ENCODE measurements at places on chromosomes 7 and 10. TPM values are rescaled to one million over a fixed set of nuclear protein-coding genes. Genes with fewer than 3 reads are reported as not detected.

MBLAC1 gene
- total RNA-seq = 4.4 TPM

TPK1 gene
- 17.1 TPM for total RNA-seq

ENTPD7 gene
- 1.1 TPM for total RNA-seq

VIPR2 gene
- total RNA-seq = 0.80 TPM

ZPBP gene
- not detected for total RNA-seq

PLXDC2 gene
- total RNA-seq = 0.41 TPM

GARIN1A gene
- 0.71 TPM for total RNA-seq

AGAP5 gene
- total RNA-seq = 5.1 TPM

CYP3A7 gene
- total RNA-seq = not detected

HOXA10 gene
- total RNA-seq = not detected

DNA sequence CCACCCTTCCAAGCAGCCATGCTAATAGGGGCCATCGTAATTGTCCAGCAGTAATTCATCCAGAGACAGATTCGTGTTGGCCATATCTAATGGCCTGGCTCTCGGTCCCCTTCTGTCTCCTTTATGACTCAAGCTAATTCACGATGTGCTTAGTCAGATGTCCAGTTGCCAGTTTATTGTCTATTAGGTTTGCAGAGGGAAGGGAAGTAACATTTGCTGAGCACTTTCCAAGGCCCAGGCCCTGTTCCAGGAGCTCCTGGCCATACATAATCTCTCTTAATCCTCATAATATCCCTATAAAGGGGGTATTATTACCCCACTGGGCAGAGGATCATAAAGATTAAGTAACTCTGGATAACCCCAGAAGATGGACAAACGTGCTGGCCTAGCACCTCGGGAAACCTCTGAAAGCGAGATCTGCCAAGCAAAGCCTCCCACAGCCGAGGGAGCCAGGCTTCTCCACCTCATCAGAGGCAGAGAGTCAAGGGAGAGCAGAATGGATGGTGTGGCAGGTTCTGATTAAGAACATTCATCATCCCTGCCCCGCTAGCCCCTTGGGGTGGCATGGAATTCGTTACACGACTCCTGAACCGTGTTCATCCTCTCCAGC lies 153.7 kb downstream of the PLXNA4 start:
- no peak for DNase-seq

DNA sequence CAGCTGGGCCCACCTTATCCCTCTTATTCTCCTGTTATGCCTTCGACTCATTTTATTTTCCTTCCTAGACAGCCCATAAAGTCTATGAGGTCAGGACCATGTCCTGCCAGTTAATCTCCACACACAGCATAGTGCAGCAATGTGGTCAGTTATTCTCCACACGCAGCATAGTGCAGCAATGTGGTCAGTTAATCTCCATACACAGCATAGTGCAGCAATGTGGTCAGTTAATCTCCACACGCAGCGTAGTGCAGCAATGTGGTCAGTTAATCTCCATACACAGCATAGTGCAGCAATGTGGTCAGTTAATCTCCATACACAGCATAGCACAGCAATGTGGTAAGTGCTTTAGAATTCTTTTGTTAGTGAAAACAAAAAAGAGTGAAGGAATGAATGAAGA lies 77.8 kb downstream of the TEX36 start:
- DNase-seq = no peak

DNA sequence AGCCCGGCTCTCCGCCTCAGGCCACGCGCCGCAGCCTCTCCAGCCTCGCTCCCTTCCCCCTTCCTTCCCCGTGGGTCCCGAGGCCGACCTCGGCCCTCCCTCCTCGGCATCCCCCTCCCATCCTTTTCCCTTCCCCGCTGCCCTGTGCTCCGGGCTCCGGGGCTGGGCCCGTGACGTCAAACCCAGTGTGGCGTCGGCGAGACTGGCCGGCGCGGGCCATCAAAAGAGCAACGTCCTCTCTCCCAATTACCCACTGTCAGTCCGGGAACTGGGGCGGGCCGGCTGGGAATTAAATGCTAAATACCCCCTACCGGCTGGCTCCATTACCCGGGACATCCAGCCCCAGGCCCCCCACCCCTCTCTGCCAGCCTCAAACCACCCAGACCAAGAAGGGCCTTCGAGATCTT lies 2.6 kb upstream of the GATA3 start:
- DNase-seq = no peak

DNA sequence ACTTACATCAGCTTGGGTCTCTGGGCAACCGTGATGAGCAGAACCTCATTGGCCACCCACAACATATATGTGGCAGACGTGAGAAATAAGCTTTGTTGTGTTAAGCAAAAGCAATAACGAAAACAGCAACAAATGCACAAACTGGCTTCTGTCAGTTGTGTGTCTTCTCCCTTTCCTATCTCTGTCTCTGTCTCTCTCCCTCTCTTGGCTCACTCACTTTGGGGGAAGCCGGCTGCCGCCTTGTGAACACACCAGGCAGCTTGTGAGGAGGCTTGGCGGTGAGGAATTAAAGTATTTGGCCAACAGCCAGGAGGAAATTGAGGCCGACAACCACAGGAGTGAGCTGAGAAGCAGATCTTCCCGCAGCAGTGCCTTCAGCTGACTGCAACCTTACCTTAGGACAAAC lies 21.9 kb upstream of the CDCA7L start:
- DNase-seq = peak; percentile 52

DNA sequence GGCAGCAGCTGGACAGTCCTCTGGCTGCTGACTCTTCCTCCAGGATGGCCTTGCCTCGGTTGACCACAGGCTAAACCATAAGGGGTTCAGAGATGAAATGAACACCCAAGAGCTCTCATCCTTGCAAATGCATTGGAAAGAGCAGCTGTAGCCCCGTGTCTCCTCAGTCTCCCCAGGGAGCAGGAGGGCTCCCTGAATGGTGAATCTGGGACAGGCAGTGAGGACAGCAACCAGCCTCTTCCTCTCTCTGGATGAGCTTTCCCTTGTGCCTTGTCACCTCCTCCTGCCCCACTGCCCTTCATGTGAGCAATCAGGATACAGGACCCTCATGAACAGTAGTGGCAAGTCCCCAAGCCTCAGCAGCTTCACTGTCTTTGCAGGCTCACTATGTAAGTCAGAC lies 23.9 kb upstream of the GDF10 start:
- DNase-seq = no peak

GRCh38 chr7:11714676-11715075 lies 117.3 kb downstream of the THSD7A start:
- DNase-seq = no peak

DNA sequence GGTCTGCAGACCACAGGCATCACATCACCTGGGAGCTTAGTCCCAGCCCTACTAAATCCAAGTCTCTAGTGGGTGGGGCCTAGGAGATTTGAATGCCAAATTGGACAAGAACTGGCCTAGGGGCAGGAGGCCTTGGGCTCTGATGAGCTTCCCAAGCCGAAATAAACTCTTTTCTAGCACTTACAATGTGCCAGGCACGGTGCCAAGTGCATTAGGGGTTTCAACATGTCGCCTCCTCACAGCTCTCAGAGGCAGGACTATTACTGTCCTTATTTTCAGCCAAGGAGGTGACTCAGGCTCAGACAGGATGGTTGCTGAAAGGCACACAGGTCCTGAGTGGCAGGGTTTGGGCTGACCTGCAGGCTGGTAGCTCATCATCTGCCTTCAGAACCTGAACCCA lies 9.2 kb upstream of the CPA1 start:
- no peak for DNase-seq

DNA sequence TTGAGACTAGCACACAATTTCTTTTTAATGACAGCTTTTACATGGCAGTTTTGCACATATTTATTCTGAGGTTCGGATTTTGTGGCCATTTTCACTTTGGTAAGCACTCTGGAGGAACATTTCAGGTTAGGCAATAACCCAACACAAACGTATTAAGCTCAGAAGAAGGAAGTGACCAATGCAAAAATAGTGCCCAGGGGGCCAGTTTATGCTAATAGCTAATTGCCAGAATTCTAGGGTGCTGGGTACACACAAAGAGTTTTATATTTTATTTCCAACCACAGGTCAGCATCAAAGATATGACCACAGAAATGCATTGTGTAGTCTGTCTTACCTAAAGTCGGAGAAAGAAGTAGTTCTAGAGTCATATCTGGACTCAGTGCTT lies 8.4 kb upstream of the AGR2 start:
- no peak for DNase-seq

- peak; percentile 72 for DNase-seq
These were observed 435 bp upstream of the PWWP2B start for GRCh38 chr10:132396494-132397035.

- no peak for DNase-seq
These were observed 816 bp downstream of the DMTF1 start for GRCh38 chr7:87152897-87153641.

- DNase-seq = no peak
These were observed 33.3 kb downstream of the A1CF start for GRCh38 chr10:50851884-50852671.

GRCh38 chr10:44009891-44010632 lies 361.4 kb upstream of the ZNF32 start:
- DNase-seq = no peak

GRCh38 chr10:68924593-68924992 lies 23.5 kb downstream of the DDX50 start:
- DNase-seq = no peak

DNA sequence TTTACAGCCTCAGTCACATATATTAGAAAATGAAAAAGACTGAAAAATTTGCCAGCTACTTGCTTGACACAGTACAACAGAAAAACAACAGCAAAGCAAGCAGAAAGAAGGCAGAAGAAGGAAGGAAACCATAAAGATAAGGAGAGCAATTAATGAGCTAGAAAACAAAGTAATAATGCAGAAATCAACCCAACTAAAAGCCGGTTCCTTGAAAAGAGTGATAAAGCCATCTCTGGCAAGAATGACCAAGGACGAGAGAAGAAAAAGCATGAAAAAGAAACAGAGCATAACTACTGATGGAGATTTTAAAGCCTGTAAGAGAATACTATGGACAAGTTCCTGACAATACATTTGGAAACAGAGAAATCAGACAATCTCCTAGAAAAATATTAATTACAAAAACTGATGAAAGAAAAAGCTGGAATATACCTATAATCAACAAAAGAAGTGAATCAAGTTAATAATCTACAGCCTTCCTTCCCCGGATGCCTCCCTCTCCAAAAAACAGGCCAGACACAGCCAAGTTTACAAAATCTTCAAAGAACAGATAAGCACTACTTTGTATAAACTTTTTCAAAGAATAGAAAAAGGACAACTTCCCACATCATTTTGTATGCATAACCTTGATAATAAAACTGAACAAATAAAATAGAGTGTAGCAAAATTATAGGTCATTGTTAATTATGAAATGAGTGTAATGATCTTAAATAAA lies 204.0 kb downstream of the BAMBI start:
- no peak for DNase-seq

GRCh38 chr10:97399843-97400545 lies 1.1 kb downstream of the RRP12 start:
- DNase-seq = no peak

Data from CD4-positive, alpha-beta T cell (primary cell).